Stromal cell of bone marrow (primary cell): ENCODE measurements at places on chromosomes 4 and X.

GRCh38 chr4:53920116-53920515 is 144.3 kb downstream of the CHIC2 start:
- DNase-seq = no peak

DNA sequence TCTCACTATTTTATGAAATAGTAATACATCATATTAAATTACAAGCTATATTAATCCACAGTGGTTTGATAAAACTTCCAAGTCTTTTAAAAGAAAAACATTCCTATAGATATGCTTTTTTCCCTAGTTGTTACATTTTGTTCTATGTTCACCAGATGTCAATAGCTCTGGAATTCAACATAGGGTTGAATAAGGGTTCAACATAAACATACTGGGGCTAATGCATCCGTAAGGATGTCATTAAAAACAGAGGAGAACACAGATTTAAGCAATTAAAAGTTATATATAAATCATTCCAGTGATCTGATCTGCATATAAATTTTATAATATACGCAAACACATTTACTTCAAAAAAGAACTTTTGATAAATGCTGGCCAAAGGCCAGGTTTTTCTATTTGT is 32.5 kb downstream of the SULT1B1 start:
- no peak for DNase-seq

DNA sequence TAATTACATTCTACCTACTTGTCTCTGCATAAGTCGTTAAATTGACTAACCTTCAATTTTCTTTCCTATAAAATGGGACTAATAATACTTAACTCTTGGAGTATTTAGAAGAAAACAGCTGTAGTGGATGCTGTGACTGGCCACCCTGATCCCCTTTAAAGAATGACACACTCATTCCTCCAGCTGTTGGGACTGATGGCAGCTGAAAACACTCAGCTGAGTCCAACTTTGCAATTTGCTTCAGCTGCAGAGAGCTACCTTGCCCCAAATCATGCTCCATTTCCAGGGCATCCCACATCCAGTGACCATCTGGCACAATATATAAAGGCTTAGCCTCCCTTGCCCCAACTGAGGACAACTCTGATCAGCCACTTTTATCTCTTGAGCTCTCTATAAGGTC is 89.1 kb downstream of the MID1IP1 start:
- DNase-seq = no peak

DNA sequence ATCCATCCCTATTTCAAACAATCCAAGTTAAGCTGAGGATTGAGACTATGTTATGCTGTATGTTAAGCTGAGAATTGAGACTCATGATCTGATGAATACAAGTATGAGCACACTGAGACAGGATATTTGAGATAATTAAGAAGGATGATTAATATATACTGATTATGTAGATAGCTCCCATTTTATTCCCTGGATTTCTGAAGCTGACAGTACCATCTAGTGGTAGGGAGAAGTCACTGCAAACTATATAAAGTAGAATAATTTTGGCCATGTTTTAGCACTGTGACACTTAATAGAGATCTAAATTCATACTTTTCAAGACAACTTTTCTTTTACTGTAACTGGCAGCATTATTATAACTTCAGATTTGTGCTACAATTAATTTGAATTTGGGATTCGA is 63.8 kb upstream of the HPRT1 start:
- DNase-seq = no peak

GRCh38 chr4:5824635-5825034 is 68.3 kb downstream of the CRMP1 start:
- DNase-seq = peak; percentile 10

DNA sequence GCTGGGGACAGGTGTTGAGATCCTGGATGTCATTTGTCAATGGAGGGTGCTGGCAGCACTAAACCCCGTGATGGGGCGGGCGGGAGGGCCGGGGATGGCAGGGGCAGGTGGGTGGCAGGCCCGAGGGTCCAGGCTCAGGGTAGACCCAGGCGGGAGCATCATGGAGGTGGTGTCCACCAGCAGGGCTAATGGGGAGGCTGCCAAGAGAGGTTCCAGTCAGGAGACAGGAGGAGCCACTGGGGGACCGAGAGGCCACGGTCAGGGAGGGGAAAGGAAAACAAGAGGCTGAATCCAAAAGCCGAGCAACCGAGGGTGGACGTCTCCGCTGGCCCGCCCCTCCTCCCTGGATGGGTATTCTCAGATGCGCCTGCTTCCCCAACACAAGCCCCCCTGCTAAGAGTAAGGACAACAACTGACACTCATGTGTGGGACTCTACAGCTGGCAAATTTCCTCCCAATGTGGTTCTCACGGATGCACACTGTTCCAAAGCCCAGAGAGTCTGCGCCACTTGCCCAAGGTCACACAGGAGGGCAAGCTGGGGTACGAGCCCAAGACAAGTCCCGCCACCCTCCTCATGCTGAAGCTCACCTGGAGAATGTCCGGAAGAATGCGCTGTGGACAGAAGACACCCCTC is 132.0 kb downstream of the CPZ start:
- no peak for DNase-seq

DNA sequence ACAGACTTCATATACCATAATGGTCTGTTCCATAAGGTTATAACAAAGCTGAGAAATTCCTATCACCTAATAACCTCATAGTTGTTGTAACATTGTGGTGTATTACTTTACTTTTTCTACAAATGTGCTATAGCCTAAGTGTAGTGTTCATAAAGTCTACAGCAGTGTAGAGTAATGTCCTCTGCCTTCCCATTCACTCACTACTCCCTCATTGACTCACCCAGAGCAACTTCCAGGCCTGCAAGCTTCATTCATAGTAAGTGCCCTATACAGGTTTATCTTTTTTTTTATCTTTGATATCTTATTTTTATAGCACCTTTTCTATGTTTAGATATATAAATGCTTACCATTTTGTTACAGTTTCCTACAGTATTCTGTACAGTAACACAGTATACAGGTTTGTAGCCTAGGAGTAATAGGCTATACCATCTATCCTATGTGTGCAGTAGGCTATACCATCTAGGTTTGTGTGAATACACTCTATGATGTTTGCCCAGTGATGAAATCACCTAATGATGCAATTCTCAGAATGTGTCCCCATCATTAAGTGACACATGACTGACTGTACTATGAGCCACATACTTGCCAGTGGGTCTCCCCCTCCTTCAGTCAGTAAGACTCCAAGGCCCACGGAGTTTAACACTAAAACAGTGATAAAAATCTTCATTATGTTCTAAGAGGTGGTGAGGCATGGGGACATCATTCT is 299.9 kb downstream of the UNC5C start:
- no peak for DNase-seq

GRCh38 chrX:100296183-100296753 is 113.8 kb downstream of the PCDH19 start:
- DNase-seq = no peak
